ELF-1 (cell line): ENCODE measurements at places on chromosomes 16 and 17.
A peak's percentile ranks its signal among the peaks of the same experiment; 100 is the strongest.

DNA sequence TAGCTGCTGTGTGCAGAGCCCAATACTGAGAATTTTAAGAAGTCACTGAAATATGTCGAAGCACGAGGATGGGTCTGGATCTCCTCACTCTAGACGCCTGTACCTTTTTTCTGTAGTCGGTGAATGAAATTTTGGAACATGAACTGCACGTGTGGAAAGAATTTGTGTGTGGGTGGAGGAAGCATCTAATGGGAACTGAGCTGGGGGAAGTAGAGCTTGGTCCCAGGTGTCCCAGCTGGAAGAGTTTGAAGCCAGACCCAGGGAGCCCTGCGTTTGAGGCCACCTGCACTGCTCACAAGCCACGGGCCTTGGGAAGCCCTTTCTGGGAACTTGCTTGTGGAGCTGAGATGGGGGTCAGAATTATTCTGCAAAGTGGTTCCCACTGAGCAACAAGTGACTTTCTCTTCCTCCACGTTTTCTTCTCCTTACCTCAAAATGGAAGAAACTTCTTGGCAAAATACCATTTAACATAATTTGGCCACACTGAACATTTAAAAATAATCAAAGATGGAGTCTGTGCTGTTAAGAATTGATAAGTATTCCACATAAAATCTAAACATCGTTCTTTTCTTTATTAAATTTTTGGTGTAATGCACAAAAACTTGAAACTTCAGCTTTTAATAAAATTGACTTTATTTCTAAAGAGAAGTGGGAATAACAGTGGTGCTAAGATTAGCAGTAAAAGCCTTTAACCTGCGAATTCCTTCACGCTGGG lies 163.8 kb downstream of the PRKCA start:
- no peak for DNase-seq

DNA sequence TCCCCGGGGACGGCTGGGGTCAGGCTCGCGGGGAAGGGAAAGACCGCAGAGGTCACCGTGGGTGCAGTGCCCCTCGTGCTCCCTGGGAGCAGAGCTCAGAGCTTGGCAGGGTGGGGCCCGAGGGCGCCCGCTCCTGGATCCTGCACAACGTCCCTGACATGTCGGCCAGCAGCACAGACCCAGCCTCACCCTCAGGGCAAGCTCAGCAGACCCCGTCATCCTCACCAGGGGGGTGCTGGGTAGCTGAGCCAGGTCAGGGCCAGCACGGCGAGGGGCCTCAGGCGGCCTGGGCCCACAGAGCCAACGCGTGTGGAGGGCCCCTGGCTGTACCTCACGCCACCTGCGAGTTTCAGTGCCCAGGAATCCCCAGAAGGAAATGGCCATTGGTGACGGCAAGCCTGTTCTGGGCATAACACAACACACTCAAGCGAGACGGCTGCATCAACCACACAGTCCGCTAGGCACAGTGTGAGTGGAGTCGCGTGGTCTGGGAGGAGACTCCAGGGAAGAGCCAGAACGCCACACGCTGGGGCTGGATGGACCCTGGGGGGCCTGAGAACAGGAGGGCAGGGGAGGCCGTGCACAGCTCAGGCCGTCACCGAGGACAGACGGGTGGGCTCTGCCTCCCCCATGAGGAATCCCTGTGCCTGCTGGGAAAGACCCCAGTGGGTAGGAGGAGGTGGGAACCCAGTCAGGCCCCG lies 60.3 kb downstream of the ZNF778 start:
- DNase-seq, result no peak

GRCh38 chr16:56346131-56346890 lies 79.0 kb downstream of the AMFR start:
- no peak for DNase-seq

GRCh38 chr16:54720259-54720658 lies 210.4 kb upstream of the IRX5 start:
- DNase-seq, result no peak

DNA sequence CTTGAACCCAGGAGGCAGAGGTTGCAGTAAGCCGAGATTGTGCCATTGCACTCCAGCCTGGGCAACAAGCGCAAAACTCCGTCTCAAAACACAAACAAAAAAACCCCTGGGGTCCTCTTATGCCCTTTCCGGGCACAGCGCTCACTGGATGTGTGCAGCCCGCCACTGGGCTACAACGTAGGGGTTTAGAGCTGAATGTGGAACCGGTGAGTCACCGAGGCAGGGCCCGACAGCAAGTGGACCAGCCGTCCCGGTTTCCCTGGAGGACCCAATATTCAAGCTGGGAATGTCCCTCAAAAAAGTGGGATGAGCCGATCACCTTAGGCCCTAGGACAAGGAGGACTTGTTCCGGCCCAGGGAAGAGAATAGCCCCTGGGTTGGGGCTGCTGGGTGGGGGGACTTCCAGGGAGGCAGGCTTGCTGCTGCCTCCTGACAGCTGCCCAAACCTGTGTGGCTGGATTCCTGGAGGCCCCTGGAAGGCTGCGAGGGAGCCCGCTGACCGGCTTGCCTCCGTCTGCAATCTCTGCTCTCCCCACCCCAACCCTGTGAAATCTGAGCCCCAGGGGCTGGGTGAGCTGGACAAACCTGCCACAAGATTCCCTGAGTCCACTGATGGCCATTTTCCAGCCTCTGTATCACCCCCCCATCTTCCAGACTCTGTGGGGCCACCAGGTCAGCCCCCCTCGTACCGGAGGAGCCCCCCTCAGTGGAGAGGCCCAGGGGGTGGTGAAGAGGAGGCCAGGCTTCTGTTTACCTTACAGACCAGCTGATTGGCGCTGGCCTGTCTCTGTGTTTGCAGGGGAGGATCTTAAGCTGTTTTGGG lies 2.9 kb upstream of the CLDN9 start:
- DNase-seq, result peak; percentile 98

DNA sequence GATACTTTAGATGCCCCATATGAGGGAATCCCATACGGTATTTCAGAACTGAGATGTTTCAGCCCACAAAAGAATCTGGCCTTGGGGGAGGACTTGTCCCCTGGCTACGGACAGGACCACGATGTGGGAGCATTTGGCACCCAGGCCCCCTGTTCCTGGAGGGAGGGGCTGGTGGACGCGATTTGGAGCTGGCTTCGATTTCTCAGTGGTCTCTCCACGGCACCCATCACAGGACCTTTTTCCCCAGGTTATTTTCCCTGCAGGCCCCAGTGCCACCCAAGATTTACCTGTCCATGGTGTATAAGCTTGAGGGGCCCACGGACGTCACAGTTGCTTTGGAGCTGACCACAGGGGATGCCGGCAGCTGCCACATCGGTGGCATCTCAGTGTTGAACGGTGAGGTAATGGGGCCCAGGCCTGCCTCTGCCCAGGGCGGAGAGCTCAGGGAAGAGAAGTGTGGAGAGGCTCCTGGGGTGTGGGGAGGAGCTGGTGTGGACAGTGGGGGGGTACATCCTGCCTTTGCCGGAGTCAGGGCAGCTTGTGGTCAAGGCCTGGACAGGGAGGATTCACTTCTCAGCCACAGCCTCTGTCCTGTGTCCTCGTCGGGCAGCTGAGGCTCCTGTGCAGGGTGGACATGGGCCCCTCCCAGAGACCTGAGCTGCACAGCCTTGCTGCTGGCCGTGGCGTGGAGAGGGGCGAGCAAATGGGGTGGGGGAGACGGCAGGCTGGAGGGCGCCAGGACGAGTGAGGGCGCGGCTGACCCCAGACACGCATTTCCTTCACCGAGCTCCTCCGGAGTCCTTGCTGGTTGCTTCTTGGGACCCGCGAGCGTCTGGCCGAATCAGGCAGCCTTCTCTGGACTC lies 9.9 kb downstream of the ENGASE start:
- DNase-seq, result no peak

DNA sequence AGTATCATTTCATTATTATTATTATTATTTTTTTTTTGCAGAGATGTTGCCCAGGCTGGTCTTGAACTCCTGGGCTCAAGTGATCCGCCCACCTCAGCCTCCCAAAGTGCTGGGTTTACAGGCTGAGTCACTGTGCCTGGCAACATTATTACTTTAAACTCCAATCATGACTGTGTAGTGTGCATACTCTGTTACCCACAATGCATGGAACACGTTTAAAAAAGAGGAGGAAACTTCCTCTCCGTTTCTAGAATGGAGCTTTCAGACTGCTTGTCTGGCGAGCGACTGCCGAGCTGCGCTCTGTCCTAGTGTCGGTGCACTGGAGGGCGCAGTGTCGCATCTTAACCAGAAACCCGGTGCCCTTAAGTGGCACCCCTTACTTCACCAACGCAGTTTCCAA lies 22.1 kb upstream of the FASN start:
- DNase-seq, result no peak
